Activated B cell treated with CpG ODN at 0.5 μM for 24 hours (primary cell): ENCODE measurements at places on chromosomes 11 and 22. TPM values are rescaled to one million over a fixed set of nuclear protein-coding genes. Genes with fewer than 3 reads are reported as not detected.

ANO3 gene
- total RNA-seq, result not detected in 2 replicates

ST14 gene
- total RNA-seq, result 22.6 and 23.9 TPM in 2 replicates

LARGE1 gene
- total RNA-seq, result 22.2 and 22.3 TPM in 2 replicates

PKDREJ gene
- not detected in 2 replicates for total RNA-seq

GRCh38 chr11:65416841-65417701 is 5.5 kb upstream of the NEAT1 start:
- H3K27ac ChIP-seq, result peak overlapping the region; percentile 100
- no peaks in the 10 kb centered on the region for H3K27me3 ChIP-seq
- peaks cover 64% of the 10 kb centered on the region for H3K4me1 ChIP-seq
- H3K4me3 ChIP-seq, result peak overlapping the region; percentile 86

DNA sequence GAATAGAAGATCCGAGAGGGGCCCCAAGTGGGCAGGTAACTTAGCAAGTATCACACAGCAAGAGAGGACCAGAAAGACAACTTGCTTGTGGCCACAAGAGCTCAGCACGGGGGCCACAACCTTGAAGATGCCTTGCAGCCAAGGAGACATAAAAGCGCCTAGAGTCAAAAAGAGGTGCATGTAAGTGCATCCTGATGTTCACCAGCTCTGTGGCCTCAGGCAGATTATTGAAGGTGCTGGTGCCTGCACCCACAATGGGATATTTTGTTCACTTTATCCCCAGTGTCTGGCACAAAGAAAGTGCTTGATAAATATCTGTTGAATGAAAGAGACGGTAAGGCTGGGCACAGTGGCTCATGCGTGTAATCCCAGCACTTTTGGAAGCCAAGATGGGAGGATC is 106.0 kb upstream of the ASPHD2 start:
- H3K4me1 ChIP-seq, result no peaks in the 10 kb centered on the region
- H3K36me3 ChIP-seq, result no peaks in the 10 kb centered on the region
- H3K27ac ChIP-seq, result no peak overlapping the region
- no peak overlapping the region for H3K4me3 ChIP-seq

DNA sequence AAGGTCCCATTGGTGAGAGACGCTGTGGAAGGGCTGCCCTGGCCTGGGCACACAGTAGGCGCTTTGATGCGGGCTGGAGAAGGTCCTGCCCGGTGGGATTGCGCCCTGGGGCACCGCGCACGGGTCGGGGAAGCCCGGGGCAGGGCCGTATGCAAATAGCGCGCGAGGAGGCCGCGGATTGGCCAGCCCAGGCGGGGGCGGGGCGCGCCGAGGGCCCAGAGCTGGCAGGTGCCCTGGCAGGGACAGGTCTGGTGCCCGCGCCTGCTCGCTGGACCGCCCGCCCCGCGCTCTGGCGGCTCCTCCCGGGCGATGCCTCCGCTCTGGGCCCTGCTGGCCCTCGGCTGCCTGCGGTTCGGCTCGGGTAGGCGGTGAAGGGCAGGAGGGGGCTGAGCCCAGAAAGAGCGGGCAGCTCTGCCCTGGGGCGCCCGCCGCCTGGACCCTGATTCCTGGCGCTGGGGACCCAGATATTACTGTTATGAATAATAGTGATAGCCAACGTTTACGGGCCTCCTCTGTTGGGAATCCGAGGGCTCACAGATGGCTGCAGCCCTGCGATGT is at the start of gene UPK3A:
Gene UPK3A (plus strand): TSS at position 245 of the 558 bp plus-strand sequence. CDS start 65 bp downstream, at position 310.
- peaks cover 57% of the 10 kb centered on the region for H3K4me1 ChIP-seq
- peak within 1 kb of the TSS; percentile 61 for H3K27ac ChIP-seq
- no peaks in the 10 kb centered on the region for H3K27me3 ChIP-seq
- peak; percentile 84 for DNase-seq
- H3K4me3 ChIP-seq, result peak within 1 kb of the TSS; percentile 54

GRCh38 chr11:72079819-72080325 is 470 bp downstream of the NUMA1 start:
- peaks cover 36% of the 10 kb centered on the region for H3K4me1 ChIP-seq
- no peak for DNase-seq
- peak overlapping the region; percentile 95 for H3K4me3 ChIP-seq
- H3K27me3 ChIP-seq, result no peaks in the 10 kb centered on the region

GRCh38 chr11:102384419-102385079 is 37.5 kb downstream of the BIRC2 start:
- H3K4me3 ChIP-seq, result no peak overlapping the region
- H3K27ac ChIP-seq, result no peak overlapping the region
- DNase-seq, result no peak
- H3K36me3 ChIP-seq, result peaks cover 82% of the 10 kb centered on the region
- no peaks in the 10 kb centered on the region for H3K27me3 ChIP-seq

DNA sequence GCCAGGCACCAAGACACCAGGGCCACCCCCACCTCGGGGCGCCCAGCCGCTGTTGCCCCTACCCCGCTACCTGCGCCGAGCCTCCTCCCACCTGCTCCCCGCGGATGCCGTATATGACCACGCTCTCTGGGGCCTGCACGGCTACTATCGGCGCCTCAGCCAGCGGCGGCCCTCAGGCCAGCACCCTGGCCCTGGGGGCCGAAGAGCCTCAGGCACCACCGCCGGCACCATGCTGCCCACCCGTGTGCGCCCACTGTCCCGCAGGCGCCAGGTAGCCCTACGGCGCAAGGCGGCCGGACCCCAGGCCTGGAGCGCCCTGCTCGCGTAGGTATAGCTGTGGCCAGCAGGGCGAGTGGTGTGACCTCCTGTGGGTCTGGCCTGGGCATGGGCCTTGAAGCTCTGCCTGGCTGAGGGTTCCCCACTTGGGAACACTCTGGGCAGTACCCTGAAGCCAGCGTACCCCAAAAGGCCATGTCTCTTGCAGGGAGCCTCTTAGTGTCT is 14.8 kb upstream of the MDK start:
- no peaks in the 10 kb centered on the region for H3K27me3 ChIP-seq
- H3K4me3 ChIP-seq, result no peak overlapping the region

DNA sequence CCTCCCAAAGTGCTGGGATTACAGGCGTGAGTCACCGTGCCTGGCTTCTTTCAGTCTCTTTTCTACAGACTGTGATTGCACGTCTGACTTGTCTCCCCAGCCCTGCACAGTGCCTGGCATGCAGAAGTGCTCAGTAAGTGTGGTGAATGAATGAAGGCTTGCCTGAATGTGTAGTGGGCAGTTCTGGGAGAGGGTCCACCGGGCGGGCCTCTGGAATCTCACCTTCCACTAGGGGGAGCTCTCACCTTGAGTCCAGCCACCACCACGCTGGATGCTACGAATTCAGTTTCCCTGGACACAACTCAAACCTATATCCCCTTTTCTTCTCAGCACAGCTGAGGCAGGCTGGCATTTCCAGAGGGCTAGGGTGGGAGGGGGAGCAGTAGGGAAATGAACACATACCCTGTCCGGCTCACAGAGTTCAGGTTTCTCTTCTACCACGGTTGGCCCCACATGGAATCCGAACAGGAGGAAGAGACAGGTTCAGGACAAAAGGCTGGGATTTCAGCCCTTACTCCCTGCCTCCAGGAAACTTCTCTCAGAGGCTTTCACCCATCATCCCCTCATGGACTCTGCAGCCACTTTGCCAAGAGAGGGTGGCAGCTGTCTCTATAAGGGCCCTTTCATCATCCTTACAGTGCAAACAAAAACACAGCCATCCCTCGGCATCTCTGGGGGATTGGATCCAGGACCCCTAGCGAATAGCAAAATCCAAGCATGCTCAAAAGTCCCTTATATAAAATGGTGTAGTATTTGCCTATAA is 86.8 kb downstream of the NECTIN1 start:
- H3K27me3 ChIP-seq, result peaks cover 6% of the 10 kb centered on the region
- no peak overlapping the region for H3K27ac ChIP-seq
- no peak overlapping the region for H3K4me3 ChIP-seq
- DNase-seq, result no peak
- H3K36me3 ChIP-seq, result no peaks in the 10 kb centered on the region
- no peaks in the 10 kb centered on the region for H3K4me1 ChIP-seq

DNA sequence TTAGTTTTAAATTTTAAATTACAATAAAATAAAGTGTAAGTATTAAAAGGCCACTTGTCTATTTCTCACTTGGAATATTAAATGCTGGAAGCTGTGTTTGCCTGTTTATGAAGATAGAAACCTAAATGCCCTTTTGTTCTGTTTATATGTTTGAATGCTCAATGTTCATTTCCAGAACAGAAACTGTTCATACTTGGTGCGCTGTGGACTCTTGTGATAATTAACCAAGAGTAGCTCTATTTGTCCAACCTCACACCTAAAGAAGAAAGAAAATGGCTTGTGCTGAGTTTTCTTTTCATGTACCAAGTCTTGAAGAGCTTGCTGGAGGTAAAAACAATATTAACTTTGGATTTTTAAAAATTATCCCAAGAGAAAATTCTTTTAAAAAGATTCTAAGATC is 5.7 kb downstream of the C11orf54 start:
- H3K4me3 ChIP-seq, result no peak overlapping the region
- H3K27me3 ChIP-seq, result no peaks in the 10 kb centered on the region

GRCh38 chr11:125268611-125269010 is 104.1 kb downstream of the PKNOX2 start:
- H3K4me1 ChIP-seq, result no peaks in the 10 kb centered on the region
- no peak for DNase-seq
- H3K27ac ChIP-seq, result no peak overlapping the region
- H3K27me3 ChIP-seq, result peaks cover 21% of the 10 kb centered on the region
- H3K36me3 ChIP-seq, result no peaks in the 10 kb centered on the region
- no peak overlapping the region for H3K4me3 ChIP-seq

GRCh38 chr11:130029137-130029536 is 26.5 kb upstream of the PRDM10 start:
- H3K4me1 ChIP-seq, result no peaks in the 10 kb centered on the region
- H3K27me3 ChIP-seq, result peaks cover 32% of the 10 kb centered on the region
- H3K36me3 ChIP-seq, result no peaks in the 10 kb centered on the region
- DNase-seq, result no peak
